Left lung (tissue), 14 donors: ENCODE measurements at places on chromosomes 4 and X. TPM values are rescaled to one million over a fixed set of nuclear protein-coding genes. Genes with fewer than 3 reads are reported as not detected.

Gene XK
- 2.5 TPM for total RNA-seq

Gene PPARGC1A
- 9.2 TPM for total RNA-seq

DNA sequence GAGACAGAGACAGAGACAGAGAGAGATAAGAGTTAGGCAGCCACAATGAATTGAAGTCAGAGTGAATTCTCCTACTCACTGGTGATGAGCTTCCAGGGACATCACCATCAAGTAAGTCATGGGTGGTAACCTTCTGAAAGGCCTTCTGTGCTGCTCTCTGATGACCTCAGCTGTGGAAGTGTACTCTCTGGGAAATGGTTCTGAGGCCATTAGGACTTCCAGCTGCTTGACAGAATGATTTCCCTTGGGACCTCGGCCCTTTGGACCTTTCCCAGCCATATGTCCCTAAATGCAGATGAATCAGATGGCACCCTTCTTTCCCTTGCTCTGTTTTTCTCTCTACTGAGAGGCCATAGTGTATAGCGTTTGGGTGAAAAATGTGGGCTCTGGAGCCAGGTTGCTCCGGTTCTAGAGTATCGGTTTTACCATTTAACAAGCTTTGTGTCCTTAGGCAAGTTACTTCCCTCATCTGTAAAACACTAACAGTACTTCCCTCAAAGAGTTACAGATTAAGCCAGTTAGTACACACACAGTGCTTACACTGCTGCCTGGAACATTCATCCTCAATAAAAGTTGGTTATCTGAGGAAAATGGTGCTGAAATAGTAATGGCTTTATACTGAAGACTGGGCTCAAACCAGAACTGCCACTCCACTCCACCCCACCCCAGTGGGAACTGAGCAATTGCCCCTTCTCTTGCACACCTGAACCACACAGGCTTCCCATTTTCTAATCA lies 7.6 kb downstream of the SEPTIN11 start:
- no peaks in the 10 kb centered on the region for H3K36me3 ChIP-seq
- H3K27ac ChIP-seq = no peak overlapping the region
- H3K4me1 ChIP-seq = peaks cover 3% of the 10 kb centered on the region
- no peak for DNase-seq
- no peaks in the 10 kb centered on the region for H3K27me3 ChIP-seq

- peak overlapping the region; percentile 87 for H3K27ac ChIP-seq
- DNase-seq = no peak
- H3K27me3 ChIP-seq = no peaks in the 10 kb centered on the region
- peak overlapping the region; percentile 37 for H3K4me3 ChIP-seq
- H3K36me3 ChIP-seq = no peaks in the 10 kb centered on the region
These were observed 46.6 kb upstream of the CDKN2AIP start for GRCh38 chr4:183397741-183398297.

- no peak for DNase-seq
- H3K4me3 ChIP-seq = no peak overlapping the region
- H3K27me3 ChIP-seq = no peaks in the 10 kb centered on the region
These were observed 25.6 kb downstream of the ATP10D start for GRCh38 chr4:47510506-47511143.
